ENCODE measurements at places on chromosomes 16 and 17. TPM values are rescaled to one million over a fixed set of nuclear protein-coding genes. Genes with fewer than 3 reads are reported as not detected.

The RTN4RL1 gene
- 0.20 TPM for total RNA-seq

The TP53TG3C gene
- not detected for total RNA-seq

The SYCE1L gene
- total RNA-seq: 21.3 TPM

DNA sequence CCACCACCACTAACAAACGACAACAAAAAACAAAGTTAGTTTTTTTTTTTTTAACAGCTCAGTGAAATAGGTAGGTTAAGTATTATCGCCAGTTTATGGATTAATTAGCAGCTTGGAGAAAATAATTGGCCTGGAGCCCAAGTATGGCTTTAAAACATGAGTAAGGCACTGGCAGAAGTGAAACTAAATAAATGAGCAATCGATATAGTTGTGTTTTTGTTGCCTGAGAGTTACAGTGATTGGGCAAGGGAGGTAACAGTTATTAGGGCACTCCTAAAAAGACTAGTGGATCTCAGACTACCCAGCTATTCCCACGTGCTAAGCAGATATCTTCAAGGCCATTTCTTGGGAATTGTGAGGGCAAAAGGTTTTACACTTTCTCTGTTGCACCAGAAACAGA lies 2.4 kb downstream of the MLKL start:
- no peak for DNase-seq

DNA sequence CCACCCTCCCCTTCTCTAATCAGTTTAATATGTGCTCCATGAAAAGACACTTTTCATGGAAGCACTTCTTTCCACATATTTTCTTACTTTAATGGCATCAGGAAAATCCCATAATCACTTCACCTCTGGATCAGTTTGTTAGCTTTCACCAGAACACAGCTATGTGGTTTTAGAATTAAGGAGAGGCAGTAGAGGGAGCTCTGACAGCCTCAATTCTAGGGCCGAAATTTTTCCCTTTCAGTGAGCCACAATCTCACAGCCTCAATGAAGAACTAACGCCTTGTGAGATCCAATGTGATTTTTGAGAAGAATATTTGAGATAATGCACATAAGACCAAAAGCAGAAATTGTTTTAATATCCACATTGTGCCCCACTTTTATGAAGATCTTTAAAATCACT lies 1494.0 kb upstream of the CDH8 start:
- no peak for DNase-seq

Data from mesothelial cell of epicardium (in vitro differentiated cells).